Stimulated activated CD4-positive, alpha-beta T cell treated with anti-CD3 and anti-CD28 coated beads, Interleukin-15, amount 100 ng/mL, for 1 hour (primary cell): ENCODE measurements at places on chromosomes 2 and 18.

- DNase-seq: no peak
Observed at GRCh38 chr2:79702905-79703304, 190.1 kb downstream of the CTNNA2 start.

DNA sequence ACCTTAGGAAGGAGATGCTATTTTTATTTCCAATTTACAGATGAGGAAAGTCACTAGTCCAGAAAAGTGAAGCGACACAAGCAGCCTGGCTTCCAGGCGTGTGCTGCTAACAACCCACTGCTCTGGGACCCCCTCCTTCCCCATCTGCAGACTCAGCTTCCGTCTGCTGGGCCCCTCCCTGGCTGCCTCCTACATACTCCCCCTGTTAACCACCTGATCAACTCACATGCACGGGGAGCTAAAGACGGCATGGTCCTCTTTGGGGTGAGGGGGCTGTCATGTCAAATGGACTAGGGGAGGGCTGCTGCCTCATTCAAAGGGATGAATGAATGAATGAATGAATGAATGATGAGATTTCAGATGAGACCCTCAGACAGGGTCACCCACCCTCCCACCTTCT, 184.2 kb downstream of the CTIF start:
- no peak for DNase-seq

GRCh38 chr2:26709323-26710110, 17.0 kb downstream of the KCNK3 start:
- no peak for DNase-seq

GRCh38 chr2:216108310-216108966, 710 bp upstream of the XRCC5 start:
- no peak for DNase-seq

DNA sequence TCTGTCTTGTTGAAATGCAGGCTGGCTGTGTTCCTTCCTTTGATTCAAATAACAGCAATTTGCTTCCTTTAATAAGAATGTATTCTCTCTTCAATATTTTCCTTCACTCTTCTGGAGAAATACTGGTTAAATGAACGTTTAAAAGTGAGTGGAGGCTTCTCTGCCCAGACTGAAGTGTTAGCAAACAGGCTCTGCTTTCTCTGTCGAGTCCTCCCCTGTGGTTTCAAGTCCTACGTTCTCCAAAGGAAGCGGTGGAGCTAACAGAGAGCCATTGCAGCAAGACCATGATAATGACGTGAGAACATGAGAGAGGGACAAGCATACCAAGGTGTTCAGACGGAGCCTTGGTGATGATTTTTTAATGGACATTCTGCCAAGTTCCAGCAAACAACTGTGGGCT, 26.2 kb upstream of the PID1 start:
- DNase-seq: no peak

- DNase-seq: no peak
Observed at GRCh38 chr2:59390581-59390980, 1149.5 kb upstream of the FANCL start.

DNA sequence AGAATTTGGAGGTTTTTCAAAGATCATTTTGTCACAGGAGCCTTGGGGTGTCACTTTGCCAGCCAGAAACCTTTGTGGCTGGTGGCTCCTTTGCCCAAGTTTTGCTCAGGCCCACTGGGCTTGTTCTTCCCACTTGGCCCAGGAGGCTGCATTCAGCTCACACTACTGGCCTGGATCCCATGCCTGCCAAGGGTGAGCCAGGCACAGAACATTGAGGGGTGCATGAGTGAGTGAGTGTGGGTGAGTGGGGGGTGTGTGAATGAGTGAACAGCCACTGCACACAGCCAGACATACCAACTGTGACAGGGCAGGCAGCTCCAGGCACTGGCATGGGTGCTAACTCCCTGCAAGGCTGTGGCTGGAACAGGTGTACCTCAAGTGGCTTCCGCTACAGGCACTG, 39.6 kb downstream of the FAM171B start:
- no peak for DNase-seq

GRCh38 chr18:6871566-6871965, 142.1 kb downstream of the ARHGAP28 start:
- no peak for DNase-seq

DNA sequence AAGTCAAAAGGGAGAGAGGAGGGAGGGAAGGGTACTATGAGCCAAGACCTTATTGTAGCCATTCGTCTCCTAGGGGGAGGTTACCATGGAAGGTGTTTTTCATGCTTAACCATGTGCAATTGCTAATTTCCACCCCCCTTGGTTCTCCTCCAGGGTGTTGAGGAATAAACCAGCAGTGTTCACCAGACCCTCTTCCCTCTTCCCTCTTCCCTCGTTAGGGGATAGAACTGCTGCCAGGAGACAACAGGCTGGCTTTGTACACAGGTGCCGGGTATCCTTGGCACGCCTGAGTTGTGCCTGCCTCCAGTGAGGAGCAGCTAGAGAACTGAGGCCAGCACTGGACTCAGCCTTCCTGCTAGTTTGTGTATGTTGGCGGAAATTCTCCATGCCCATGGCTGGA, 41.1 kb upstream of the ARL5A start:
- no peak for DNase-seq

- DNase-seq: no peak
Observed at GRCh38 chr18:76814256-76814655, 8.1 kb upstream of the ZNF236 start.

DNA sequence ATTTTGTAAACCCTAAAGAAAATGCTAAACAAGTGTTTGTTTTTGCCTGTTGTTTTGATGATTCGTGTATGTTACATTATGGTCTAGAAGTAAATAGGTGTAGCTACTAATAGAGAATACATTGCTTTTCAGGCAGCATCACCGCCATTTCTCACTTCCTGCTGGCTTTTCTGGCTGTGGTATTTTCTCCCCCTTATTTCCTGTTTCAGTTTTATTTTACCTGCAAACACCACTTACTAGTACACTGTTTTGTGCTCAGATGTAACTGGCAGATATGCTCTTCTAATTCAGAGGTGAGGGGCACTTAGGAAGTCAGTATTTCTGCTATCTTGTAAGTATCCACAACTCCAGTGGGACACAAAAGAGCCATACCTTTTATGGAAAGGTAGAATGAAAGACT, 38.1 kb upstream of the SLC3A1 start:
- no peak for DNase-seq

DNA sequence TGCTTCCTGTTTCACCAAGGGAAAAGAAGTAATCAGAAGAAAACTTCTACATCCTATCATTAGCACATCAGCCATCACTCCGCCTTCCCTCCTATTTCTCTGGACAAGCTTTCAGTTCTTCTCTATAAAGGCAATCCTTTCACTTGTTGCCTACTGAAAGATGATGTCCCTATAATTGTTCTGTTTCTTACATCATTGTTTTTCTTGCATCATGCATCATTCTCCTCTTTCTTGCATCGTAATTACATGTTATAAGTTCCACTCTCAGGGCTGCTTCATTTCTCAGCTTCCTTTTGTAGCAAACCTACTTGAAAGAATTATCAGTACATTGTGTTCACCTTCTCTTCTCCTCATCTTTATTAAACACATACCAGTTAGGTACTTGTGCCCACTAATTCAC, 7.2 kb downstream of the SLC30A6 start:
- no peak for DNase-seq

GRCh38 chr18:13361431-13361830, 142.9 kb downstream of the LDLRAD4 start:
- DNase-seq: no peak

GRCh38 chr18:29383311-29384273, 1206.7 kb upstream of the CDH2 start:
- DNase-seq: no peak

DNA sequence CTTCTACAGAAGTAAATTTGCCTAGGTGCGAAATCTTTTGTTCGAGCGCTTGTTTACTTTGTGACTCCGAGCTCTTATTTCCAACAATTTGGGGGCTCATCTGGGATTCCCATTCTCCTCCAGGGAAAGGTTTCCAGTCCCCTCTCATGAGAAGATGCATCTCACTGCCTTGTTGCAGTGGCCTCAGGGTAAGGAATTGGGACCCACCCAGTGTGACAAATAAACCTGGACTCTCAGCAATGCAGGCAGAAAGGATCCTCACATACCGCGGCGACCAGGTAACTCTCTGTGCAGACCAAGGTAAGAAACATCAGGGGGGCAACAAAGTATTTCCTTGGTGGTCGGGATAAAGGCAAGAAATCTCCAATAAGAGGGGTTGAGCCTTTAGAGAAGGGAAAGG, 1169.3 kb downstream of the DSC3 start:
- no peak for DNase-seq

DNA sequence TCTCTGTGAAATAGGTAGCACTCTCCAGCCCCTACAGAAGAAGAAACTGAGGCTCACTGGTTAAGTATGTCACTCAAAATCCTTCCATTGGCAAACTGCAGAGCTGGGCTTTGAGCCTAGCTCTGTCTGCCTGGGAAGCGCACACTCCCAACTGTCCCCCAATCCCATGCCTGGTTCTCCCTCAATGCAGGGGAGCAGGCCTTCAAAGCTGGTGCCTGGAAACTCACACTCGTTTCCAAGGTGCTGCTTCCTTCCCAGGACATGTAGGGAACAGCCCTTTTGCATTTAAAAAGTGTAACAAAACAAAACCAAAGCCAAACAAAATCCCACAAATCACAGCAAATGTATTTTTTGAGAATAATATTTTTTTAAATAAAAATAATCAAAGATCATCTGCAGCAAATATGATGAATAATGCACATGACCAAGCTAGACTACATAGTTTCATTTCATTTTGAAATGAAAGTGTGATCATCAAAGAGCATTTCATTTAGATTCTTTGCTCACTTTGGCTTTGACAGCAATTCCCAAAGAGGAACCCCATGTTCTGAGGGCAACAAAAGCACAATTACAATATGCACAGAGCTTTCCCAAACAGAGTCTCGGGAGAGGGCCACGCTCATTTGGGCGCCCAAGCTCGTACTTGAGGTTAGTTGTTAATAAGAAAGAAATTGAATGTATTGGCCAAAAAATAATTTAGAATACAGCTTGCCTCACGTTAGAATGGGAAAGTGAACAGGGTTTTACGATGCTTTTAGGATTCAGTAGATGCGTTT, 96.7 kb upstream of the ACKR3 start:
- DNase-seq: no peak

GRCh38 chr2:237909801-237910475, 50.5 kb downstream of the RAMP1 start:
- no peak for DNase-seq

- no peak for DNase-seq
Observed at GRCh38 chr2:110848519-110849030, 116.2 kb downstream of the ACOXL start.

DNA sequence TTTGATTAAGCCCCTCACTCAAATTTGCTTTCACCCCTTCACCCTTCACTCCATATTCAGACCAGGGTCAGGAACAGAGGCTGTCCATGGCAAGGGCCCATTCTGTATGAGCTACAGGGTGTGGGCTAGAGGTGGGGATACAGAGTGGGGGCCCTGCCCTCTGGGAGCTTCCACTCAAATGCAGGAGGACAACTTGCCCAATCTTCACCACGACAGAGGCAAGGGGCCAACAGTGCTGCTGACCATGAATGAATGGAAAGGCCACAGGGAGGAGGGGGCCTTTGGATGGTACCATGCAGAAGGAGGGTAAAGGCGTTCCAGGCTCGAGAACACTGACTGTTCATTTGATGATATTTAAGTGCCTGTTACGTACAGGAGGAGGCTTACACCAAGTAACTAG, 22.8 kb downstream of the ADRA2B start:
- no peak for DNase-seq

DNA sequence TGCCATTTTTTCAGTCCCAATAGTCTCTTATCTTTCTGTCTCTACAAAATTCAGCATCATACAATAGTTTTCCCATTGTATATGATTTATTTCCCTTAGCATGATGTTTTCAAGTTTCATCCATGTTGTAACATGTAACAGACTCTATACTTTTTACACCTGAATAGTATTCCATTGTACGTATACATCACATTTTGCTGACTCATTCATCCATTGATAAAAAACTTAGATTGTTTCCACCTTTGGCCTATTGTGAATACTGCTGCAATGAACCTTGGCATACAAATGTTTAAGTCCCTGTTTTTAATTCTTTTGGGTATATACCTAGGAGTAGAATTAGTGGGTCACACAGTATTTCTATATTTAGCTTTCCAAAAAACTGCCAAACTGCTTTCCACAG, 349.3 kb upstream of the CDH2 start:
- DNase-seq: no peak

- DNase-seq: no peak
Observed at GRCh38 chr18:2173486-2173885, 397.8 kb downstream of the METTL4 start.

DNA sequence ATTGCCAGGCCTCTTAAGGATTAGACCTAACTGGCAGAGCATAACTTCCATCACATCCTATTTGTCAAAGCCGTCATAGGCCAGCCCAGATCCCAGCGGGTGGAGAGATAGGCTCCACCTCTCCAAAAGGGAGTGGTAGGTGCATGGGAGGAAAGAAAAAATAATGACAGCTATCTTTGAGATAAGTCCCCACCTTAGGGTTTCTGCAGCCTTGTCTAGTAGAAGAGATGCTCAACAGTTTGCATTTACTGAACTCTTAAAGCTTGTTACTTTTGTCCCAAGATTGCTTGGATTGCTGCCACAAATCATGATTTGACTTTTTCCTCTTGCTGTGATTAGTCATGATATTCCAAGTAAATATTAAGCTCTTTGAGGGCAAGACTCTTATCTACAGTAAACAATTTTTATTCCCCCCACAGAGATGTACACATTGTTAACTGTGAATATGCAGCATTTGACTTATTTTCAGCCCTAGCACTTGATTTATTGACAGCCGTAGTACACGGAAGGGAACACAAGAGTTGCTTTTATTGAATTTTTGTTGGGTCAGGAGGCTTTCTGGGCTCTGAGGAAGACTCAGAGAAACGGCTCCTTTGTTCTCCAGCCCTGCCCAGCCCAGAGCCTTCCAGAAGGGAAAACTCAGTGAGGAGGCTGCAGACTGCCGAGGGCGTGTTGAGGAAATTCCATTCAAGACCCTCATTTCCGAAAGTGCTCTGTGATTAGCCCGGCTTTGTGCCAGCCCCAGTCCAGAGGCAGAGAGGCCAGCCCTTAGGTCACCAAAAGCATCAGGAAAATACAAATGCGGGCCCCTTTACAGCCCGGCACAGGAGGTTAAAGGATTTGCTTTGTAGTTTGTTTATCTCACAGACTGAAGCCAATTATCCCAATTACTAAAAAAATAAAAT, 75.5 kb upstream of the ZNF532 start:
- DNase-seq: no peak
